Astrocyte (in vitro differentiated cells and primary cell): ENCODE measurements at places on chromosomes 7 and 10.

- peak; percentile 62 for DNase-seq
Observed at GRCh38 chr10:92087750-92088395, 164.3 kb downstream of the BTAF1 start.

GRCh38 chr10:98338318-98338717 lies 70.3 kb upstream of the LOXL4 start:
- peak; percentile 67 for DNase-seq

DNA sequence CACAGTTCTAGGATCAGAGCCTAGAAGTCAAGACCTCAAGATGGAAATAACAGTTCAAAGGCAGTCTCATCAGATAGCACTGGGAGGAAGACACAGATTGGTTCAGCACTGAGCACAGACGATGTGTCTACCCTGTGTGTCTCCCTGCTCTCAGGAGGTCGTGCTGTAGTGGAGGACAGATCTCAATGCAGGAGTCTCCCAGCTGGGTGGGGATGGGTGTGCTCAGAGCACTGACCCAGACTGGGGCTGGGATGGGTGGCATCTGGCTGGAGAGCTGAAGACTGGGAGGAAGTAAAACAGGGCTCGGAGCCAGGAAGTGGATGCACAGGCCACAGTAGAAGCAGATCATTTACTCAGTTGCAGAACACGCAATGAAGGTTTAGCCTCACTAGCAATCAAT lies 69.5 kb upstream of the GDF10 start:
- DNase-seq, result no peak

DNA sequence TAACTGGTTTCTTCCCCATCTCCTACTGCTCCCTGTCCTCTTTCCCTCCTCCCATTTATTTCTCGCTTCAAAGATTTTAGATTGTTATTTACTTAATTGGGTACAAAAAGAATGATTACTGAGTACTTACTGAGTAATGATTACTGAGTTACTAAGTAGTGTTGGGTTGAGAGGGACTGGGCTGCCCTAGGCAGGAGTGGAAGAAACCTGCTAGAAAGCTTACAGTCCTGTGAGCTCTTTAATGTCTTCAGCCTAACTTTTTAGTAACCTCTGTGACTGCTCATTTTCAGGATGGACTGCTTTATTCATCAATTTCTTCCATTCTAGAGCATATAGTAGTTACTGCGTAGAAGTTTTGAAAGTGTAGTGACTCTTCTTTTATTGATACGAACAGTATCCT lies 7.6 kb downstream of the PHF14 start:
- no peak for DNase-seq

GRCh38 chr7:115496006-115496405 lies 534.6 kb downstream of the TFEC start:
- no peak for DNase-seq

- DNase-seq, result no peak
Observed at GRCh38 chr10:127997937-127998336, 91.0 kb downstream of the PTPRE start.

DNA sequence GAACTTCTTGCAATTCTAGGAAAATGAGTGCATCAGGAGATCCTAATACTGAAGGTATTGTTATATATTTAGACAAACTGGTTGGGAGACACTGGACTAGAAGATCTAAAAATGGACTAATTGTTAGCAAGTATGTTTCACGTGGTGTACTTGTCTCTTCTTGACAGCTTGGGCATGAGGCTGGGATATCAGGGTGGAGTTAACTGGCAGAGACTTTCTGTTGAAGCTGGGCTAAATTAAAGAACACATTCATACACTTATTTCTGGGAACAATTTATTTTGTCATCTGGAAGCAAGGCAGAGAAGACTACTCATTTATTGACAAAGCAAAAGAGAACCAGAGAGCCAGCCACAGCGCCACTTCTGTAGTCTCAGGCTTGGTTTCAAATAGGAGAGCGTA lies 25.9 kb downstream of the TYW1 start:
- no peak for DNase-seq

GRCh38 chr10:80474941-80475340 lies 20.8 kb downstream of the TSPAN14 start:
- DNase-seq, result no peak

DNA sequence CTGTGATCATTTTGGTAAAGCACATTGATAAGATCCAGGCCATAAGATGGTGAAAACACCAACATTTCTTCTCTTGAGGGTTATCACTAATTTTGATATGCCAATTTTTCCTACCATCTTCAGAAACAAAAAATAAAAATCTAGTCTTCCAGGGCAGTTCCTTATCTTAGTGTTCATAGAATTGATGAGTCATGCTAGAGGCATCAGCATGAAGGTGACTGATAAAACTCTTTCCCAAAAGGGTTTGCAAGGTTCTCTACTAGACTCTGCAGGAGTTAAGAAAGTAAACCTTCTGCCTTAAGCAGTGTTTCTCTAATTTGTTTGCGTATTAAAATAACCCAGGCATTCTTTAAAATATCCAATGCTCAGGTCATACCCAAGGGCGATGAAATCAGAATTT lies 483.1 kb upstream of the CNTNAP2 start:
- DNase-seq, result no peak

DNA sequence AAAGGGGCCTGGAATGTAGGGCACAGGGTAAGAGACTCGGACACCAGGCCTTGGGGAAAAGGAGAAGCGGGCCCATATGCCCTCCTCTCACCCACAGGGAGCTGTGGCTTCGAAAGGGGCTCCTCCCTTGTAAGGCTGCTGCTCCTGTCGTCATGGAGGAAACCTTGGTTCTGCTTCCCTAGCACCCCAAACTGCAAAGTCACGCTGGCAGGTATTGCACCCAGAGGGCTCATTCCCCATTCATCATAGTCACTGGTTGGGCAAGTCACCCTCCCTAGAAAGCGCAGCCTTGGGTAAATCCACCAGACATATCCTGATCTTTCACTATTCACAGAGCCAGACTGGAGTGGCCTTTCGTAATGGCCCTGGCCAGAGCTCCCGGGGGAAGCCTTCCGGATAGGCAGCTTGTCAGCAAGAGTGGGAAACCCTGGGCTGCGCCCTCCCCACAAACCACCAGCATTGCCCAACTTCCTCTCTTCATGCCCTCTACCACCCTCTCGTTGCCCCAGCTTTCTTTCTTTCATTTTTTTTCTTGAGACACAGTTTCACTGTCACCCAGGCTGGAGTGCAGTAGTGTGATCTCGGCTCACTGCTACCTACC lies 121.0 kb downstream of the HIP1 start:
- DNase-seq, result no peak

GRCh38 chr7:46680147-46680546 lies 759.1 kb upstream of the IGFBP3 start:
- DNase-seq, result peak; percentile 8

DNA sequence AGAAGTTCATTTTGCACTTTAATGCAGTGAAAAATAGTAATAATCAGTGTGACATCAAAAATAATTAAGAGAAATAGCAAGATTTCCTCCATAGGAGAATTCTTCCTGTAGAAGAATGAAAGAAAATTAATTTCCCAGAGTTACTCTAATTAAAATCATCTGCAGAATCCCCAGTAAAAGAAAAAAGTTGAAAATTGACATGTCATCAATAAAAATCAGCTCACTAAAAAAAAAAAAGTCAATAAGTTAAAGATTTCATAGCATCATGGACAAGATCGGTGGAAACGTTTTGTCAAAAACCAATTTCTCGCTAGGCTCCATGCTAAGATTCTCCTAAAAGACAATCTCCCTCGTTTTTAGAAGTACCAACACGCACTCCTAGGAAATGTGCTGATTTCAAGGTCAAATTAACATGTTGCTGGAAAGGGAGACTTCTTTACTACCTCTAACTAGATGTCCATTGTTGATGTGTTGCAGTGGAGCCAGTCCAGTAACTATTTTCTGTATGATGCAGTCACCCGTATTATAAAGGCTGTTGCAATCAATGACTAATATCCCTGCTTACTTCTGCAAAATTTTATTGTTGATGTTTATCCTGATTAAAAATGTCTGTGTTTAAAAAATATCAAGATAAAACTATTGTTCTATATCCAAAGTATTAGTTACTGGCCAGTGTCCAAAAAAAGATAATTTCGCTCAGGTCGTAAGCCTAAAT lies 591.9 kb upstream of the MGMT start:
- no peak for DNase-seq

DNA sequence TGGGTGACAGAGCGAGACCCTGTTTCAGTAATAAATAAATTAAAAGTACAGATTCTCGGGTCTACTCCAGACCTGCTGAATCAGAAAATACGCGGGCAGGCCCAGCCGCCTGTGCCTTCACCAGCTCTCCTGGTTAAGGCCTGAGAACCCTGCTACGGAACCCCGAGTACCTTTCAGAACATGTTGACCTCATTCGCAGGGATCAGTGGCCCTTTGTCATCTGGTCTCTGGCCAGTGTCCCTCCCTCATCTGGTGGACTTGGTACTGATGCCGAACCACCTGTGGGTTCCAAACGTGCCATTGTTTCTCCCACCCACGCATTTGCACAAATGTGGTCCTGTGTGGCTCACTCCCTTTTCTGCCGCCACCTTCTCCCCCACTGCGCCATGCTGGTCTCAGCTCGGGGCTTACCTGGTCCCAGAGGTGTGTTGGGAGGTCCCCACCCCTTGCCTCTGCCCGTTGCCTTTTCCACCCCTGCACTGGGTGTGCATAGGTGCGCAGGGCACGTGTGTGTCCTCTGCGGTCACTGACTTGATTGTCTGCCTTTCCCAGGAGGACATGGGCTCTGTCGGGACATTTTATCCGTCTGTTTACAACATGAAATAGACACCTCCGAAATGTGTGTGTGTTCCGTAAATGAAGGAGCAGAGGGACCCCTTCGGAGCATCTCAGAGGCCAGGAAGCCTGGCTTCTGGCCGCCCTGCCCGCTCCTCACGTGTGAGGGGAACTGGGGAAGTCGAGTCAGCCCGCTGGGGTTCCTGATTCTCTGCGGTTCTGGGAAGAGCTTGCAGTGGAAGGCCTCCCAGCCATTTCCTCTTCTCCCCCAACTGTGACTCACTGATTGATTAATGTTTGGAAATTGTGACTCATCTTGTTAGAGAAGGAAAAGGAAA lies 135.2 kb downstream of the CUX1 start:
- peak; percentile 91 for DNase-seq

DNA sequence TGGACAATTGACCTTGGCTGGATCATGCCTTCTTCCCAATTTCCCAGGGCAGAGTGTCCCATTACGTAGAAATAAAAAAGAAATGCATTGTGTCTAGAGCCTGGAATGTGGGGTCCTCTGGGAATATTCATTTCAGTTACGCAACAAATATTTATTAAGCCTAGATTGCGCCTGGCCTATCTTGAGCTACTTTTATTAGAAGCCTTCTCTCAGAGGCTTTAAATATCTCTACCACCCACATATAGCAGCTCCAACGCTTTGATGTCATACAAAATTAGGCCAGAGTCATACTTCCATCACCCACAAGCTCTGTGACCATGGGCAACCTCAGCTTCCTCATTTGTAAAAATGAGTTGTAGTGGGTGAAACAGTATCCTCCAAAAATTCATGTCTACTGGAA lies 24.9 kb upstream of the CARD11 start:
- DNase-seq, result no peak

DNA sequence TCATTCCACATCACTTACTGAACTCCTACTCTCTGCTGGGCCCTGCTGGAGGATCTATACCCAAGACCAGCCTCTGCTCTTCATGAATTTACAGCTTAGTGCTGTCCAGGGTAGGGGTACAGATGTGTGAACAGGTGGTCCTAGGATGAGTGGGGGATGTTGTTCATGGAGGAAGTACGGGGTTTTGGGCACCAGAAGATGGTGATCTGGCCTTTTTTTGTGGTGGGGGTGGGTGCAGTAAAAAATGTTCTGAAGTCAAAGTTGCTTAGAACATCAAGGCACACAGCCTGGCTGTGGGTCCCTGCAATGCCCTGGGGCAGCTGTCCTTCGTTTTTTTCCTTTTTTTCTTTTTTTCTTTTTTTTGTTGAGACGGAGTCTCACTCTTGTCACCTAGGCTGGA lies 34.2 kb upstream of the GNA12 start:
- no peak for DNase-seq

GRCh38 chr7:149625340-149625946 lies 127.8 kb upstream of the ZNF746 start:
- peak; percentile 26 for DNase-seq

DNA sequence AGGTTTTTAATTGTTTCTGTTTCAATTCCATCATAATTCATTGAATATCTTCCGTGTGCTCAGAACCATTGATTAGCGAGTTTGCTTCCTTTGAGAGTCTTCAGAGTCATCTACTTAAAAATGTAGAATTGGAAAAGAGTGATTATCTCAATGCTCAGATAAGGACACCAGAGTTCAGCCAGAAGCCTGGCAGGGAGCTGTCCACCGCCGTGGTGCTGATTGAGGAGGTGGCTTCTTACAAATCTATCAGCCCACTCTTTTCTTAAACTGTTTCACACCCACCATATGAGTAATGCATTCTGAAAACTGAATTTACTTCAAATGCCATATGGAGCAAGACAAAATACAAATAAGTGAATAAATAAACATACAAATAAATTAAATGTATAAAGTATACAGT lies 79.3 kb downstream of the INSYN2A start:
- peak; percentile 43 for DNase-seq

GRCh38 chr7:129438839-129439651 lies 4.8 kb downstream of the STRIP2 start:
- DNase-seq, result peak; percentile 69

DNA sequence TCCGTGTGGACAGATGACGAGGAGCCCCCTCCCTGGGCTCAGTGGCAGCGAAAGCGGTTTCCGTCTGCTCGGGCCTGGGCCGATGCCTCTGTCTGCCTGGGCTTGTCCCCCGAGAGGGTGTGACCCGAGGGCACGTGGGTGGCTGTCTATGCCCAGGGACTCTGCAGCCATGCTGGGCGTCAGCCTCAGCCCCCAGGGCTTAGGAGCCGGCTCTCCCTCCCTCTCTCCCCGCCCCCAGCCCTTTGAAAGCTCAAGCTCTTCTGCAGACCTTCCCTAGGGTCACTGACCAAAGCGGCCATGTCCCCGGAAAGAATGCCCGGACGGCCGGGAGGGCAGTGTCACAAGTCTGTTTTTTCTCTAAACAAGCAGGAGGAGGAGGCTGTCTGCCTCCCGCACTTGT lies 7.1 kb downstream of the MICALL2 start:
- DNase-seq, result no peak

DNA sequence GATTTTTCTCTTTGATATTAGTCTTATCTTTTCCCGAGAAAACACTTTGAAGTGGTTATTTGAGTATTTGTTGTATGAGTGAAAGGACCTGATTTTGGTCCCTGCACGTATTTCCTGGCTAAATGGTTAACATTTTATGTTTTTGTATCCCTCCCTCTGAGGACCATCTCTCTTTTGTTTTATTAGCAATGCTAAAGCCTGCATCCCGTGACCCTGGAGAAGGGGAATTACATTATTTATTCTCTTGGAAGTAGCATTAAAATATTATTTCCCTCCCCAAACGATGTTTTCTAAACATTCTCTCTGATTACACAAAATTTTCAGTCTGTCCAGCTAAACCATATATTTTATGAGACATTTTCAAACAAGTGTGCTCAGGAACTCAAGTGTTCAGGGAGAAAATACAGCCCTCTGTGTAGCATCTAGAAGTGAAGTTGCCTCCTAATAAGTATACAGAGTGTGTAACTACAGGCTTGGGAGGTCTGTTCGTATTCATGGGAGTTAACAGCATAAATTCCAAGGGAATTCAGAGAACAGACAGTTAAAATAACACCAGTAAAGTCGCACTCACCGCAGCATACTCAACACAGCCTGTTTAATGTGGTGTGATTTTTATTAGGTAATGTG lies 163.8 kb upstream of the NPVF start:
- no peak for DNase-seq

GRCh38 chr7:70696201-70696754 lies 435.7 kb upstream of the GALNT17 start:
- DNase-seq, result peak; percentile 58
